ENCODE measurements at places on chromosomes 13 and 19. TPM values are rescaled to one million over a fixed set of nuclear protein-coding genes. Genes with fewer than 3 reads are reported as not detected.

- no peak overlapping the region for H3K4me3 ChIP-seq
- no peaks in the 10 kb centered on the region for H3K4me1 ChIP-seq
- H3K27ac ChIP-seq, result no peak overlapping the region
- no peaks in the 10 kb centered on the region for H3K36me3 ChIP-seq
- H3K27me3 ChIP-seq, result no peaks in the 10 kb centered on the region
Measured at GRCh38 chr13:45705918-45706317, 3.8 kb downstream of the CBY2 start.

- DNase-seq, result no peak
- no peak overlapping the region for H3K4me3 ChIP-seq
- H3K27ac ChIP-seq, result no peak overlapping the region
- H3K4me1 ChIP-seq, result peaks cover 12% of the 10 kb centered on the region
- H3K36me3 ChIP-seq, result no peaks in the 10 kb centered on the region
Measured at GRCh38 chr19:3188627-3189596, 3.2 kb downstream of the NCLN start.

- H3K36me3 ChIP-seq, result no peaks in the 10 kb centered on the region
- no peak overlapping the region for H3K4me3 ChIP-seq
- no peak for DNase-seq
- H3K4me1 ChIP-seq, result peaks cover 4% of the 10 kb centered on the region
- H3K27me3 ChIP-seq, result no peaks in the 10 kb centered on the region
Measured at GRCh38 chr19:12987190-12987589, 8.1 kb upstream of the NFIX start.

CYP2S1 gene
- 5.2 TPM for polyA plus RNA-seq

SLC7A9 gene
- 0.06 TPM for polyA plus RNA-seq
